Stimulated activated CD4-positive, alpha-beta T cell treated with anti-CD3 and anti-CD28 coated beads, Interleukin-15, amount 100 ng/mL, for 1 hour (primary cell): ENCODE measurements at places on chromosomes 3 and 15.

- DNase-seq = no peak
These were observed 155.1 kb downstream of the IGF1R start for GRCh38 chr15:98803228-98804056.

- DNase-seq = no peak
These were observed 53.0 kb downstream of the SUCLG2 start for GRCh38 chr3:67601385-67601784.

DNA sequence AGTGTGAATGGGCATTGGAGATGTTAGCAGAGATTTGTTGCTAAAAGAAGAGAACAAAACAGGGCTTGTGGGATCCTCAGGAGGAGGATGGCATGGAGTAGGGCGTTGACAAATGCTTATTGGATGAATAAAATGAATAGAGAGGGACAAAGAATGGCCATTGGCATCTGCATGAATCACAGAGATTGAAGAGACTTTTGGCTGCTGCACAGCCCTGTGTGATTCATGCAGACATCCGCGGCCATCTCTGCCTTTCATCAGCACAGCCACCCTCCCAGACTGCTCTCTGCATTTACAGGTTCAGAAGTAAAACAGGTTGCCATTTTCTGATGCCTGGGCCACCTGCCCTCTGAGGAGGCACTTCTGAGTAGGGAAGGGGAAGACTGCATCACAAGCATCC lies 397.9 kb downstream of the EPHB1 start:
- no peak for DNase-seq

GRCh38 chr15:99764522-99764921 lies 31.3 kb upstream of the LYSMD4 start:
- DNase-seq = no peak

DNA sequence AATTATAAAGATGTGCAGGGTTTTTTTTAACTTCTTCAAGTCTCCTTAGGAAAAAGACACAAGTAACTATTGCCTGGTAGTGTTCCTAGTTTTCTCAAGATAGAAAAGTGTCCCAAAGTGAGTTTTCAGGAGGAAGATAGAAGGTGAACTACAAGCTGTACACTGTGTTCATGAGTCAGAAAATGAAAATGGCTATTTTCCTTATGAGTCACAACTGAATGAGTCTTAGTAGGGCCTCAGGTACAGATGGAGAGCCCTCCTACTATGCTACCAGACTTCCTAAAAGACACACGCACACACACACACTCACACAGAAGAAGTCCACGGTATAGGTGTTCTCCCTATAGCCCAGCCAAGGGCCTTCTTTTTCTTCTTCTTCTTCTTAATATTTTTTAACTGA lies 3.1 kb downstream of the MYO1E start:
- no peak for DNase-seq

GRCh38 chr3:185900228-185900627 lies 37.6 kb downstream of the TRA2B start:
- no peak for DNase-seq

GRCh38 chr15:89442671-89443307 lies 53.6 kb downstream of the RHCG start:
- DNase-seq = peak; percentile 12

DNA sequence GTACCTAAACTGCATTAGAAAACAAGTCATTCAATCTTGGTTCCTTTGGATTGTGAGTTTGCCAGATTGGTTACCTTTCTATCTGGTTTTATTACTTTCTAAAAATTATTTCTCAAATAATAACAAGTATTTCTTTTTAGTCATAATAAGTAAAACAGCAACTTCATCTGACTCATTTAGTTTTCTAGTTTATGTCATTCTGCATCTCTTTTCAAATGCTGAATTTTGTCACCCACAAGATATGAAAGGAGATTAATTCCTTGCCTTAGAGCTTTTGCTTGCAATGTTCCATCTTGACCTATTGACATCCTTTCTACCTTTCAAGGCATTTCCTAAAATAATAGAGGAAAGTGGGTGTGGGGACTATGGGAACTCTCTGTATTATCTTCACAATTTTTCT lies 253.6 kb upstream of the PEX5L start:
- DNase-seq = no peak

DNA sequence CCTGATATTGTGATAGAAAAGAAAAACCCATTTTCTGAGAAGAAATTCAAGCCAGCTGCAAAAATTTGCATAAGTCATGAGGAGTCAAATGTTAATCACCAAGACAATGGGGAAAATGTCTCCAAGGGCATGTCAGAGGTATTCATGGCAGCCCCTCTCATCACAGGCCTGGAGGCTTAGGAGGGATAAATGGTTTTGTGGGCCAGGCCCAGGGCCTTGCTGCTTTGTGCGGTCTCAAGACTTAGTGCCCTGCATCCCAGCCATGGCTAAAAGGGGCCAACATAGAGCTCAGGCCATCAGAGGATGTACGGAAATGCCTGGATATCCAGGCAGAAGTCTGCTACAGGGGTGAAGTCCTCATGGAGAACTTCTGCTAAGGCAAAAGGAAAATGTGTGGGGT lies 631.1 kb downstream of the NLGN1 start:
- DNase-seq = no peak

DNA sequence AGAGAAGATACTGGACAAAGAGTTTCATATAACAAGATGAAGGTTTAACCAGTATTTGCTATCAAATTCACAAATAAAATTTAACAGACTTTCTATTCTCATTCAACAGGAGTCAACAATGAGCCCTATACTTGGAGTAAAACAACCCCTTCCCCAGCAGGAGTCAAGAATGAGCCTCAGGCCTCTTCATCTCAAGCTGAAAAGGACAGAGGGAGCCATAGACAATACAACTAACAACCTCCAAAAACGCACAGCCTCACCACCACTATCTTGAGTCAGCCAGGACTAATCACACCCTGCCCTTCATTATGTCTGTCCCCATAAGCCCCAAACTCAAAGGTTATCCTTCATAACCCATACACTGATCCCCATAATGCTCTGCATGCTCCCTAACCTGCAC lies 36.4 kb downstream of the ETFA start:
- DNase-seq = no peak

DNA sequence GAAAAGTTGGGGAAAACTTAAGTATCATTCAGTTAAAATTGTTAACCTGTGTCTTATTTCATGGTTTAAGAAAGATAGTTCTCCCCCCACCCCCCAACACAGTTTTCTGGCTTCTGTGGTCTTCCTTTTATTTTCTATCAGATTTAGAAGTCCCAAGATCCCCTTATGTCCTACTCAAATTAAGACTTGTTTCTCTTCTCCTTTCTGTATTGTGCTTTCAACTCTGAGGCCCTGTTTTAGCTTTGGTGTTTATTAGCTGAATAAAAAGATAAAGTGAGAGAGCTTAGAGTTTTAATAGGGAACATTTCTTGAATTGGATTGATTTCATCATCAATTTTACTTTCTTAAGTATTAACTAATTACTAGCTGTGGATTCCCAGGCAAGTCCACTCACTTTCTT lies 62.6 kb downstream of the AKAP13 start:
- DNase-seq = no peak

- DNase-seq = no peak
These were observed 19.3 kb upstream of the ANPEP start for GRCh38 chr15:89833966-89834365.

DNA sequence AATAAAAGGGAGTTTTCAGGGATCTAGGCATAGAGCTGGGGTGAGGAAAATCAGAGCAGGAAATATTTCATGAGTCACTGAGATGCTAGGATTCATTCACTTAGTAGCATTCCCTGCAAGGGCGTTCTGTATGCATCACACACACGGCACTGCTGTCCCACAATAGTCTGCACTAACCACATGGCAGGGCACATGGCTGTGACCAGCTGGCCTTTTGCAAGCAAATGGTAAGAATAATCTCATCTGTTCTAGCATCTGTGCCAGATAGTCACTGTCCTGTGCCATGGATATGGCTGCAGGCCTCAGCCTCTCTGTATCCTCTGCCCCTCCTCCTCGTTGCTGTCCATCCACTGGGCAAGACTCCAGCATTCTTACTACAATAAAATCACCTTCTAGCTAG lies 37.8 kb downstream of the BOC start:
- no peak for DNase-seq

GRCh38 chr15:47820747-47821319 lies 103.5 kb downstream of the SEMA6D start:
- DNase-seq = no peak

- DNase-seq = no peak
These were observed 122.5 kb upstream of the SPRED1 start for GRCh38 chr15:38130205-38130567.

DNA sequence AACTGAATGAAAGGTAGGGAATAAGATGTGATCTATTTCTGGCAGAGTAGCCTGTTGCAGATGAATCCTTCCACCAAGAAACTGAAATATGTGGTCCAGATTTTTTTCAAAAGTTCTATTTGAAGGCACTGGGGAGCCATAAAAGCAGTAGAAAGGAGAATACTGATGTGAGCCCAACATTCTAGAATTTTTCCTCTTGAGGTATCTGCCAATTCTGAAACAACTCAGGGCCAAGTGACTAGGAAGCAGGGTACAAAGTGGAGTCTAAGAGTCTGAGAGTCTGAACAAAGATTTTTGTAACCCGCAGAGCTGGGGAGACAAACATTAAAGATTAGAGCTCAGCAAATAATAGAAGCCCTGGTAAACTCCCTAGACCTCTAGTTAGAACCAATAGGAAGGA lies 58.3 kb upstream of the SLCO3A1 start:
- DNase-seq = no peak

DNA sequence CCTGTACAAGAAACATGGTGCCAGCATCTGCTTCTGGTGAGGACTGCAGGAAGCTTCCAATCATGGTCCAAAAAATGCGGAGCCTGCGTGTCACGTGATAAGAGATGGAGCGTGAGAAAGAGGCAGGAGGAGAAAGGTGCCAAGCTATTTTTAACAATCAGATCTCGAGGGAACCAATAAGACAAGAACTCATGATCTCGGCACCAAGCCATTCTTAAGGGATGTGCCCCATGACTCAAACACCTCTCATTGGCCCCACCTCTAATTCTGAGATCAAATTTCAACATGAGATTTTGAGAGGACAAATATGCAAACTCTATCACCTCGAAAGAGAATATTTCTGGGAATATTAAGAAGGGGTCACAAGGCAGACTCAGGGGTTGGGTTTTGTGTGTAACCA lies 107.2 kb downstream of the PYDC2 start:
- DNase-seq = no peak

GRCh38 chr3:105503191-105503593 lies 136.5 kb downstream of the ALCAM start:
- no peak for DNase-seq

- no peak for DNase-seq
These were observed 1.6 kb downstream of the GMPPB start for GRCh38 chr3:49721896-49722781.

- DNase-seq = no peak
These were observed 20.4 kb upstream of the FGF12 start for GRCh38 chr3:192747746-192748145.

GRCh38 chr3:120348065-120348990 lies 826 bp downstream of the LRRC58 start:
- DNase-seq = peak; percentile 25

GRCh38 chr15:77612958-77613601 lies 19.6 kb downstream of the LINGO1 start:
- DNase-seq = no peak

DNA sequence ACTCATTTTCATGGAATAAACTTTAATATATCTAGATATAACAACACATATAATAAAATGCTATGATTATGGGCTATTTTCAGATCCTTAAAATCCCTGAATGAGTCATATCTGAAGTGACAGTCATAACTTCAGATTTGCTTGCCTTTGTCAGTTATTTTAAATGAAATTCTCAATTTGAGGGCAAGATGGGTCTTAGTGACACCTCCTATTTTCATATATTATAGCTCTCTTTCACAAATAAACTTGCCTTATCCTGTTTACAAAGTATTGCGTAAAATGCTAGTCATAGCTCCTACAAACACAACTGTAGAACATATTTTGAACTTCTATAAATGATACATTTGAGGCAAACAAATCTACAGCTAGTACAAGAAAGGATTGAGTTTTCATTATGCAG lies 6.2 kb upstream of the THRB start:
- no peak for DNase-seq

DNA sequence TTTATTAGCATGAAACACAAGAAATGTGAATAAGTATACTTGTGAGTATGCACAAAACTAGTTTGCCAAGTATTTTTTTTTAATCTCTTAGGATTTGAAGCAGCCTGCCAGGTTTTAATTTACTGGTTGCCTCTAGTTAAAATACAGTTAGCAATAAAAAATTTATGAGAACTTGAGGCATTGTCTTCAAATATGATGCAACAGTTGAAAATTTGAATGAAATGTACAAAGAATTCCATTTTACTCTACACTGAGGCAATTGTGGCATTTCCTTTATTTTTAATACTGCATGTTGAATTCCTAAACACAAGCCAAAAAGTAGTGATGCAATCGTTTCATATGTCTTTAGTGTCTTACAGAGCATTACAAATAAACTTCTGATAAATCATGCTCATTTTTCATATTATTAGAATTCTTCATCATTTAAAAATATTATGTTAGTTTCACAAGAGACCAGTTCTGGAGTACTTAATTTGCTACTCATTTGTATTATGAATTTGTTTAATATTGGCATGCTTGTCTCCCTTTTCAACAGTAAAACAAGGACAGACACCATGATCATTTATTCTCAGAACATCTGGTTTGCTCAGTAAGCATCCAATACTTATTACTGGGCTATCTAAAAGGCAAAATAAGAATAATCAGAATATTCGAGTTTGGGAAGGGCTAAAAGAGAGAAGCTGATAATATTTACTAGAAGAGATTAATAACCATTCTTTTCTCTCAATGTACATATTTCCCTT lies 124.8 kb upstream of the PTX3 start:
- DNase-seq = no peak

GRCh38 chr15:68220489-68220888 lies 9.0 kb downstream of the CLN6 start:
- no peak for DNase-seq

DNA sequence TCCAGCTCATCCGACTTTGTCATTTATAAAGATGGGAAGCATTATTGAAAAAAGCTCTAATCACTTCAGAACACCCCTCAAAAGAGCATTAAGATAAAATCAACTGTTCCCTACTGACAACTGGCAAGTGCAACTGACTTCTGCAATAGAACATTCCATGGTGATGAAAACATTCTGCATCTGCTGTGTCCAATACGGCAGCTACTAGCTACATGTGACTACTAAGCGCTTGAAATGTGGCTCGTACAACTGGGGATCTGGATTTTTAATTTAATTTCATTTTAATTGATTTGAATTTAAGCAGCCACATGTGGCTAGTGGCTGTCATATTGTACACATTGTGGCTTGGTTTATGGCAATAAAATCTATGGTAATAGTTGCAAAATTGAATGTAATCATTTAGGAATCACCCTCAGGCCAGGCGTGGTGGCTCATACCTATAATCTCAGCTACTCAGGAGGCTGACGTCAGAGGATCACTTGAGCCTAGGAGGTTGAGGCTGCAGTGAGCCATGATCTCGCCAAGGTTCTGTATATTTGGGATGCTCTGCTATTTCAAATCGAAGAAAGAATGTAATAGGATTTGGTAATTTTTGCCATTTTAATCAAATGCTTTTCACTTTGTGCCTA lies 390.3 kb downstream of the GABRB3 start:
- DNase-seq = no peak
